ENCODE measurements at places on chromosomes 3 and 15.

DNA sequence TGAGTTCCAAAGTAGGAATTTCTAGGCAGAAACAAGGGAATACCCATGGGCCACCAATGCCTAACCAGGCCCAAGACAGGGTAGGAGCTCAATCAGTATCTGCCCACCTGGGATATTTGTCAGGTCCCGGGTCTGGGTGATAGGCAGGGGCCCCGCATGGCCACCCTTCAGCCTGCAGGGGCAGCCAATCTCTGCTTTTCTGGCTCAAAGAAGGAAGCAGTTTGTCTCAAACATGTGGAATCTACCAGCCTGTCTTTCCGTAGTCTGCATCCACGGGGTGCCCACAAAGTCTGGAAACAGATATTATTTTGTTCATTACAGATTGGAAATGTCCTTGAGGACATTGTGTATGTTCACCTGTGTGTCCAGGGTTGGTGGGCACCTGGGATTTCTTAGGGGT, 56.2 kb downstream of the CEMIP start:
- no peak for DNase-seq

- no peak for DNase-seq
Observed at GRCh38 chr3:184771301-184772127, 40.5 kb upstream of the VPS8 start.

DNA sequence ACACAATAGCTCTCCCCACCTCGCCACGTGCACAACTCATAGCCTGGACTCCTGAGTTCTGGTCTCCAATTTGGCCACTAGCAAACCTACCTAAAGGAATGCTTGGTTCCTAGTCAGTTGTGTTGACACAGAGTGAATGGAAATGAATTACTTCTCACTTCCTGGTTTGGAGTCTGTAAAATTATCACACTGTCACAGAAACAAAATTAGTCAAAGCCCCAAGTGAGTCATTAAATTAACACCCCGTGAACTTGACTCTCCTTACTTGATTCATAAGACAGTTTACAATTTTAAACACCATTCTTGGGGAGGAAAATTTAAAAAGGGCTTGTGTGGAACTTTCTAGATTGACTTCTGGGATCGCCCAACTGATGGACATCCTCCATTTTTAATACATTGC, 276.2 kb upstream of the CTNNB1 start:
- no peak for DNase-seq

DNA sequence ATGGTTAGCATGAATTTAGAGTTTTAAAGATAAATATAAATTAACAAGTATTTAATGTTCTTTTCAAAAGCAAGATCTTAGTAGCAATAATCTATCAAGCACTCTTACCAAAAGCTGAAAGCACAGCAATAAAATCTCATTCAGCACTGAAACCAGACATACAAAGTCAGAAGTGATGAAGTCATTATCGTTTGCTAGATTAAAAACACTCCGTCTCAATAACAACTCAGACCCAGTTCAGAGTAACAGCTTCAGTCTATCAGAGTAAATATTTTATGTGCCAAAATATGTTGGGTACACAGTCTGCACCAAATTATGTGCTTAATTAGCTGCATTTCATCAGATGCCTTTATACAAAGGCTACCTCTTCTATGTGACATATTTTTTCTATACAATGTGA, 41.6 kb downstream of the CPA3 start:
- DNase-seq, result no peak

DNA sequence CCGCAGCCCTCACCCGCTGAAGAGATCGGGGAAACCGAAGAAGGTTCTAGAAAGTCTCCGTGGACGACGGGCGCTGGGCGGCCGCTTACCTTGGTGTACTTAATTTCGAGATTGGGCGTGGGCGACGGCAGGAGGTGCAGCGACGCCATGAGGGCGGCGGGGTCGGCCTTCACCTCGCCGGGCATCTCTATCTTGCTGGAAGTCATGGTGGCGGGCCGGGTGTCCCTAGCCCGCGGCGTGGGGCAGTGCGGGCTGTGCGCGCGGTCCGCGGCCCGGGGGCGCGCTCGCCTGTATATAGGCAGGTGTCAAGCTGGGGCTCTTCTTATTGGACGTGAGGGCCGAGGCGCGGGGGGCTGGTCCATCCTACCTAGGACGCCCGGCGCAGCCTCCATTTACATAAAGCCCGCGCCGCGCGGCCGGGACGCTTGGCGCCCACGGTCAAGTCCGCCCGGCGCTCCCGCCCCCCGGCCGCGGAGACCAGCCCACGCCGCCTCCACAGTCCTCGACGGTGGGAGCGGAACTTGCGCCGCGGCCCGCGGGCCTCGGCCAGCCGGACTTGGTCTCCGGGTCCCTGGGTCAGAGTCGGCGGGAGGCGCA, at the start of gene ALDH1A2:
TSS of gene ALDH1A2 (minus strand) at position 267 of the 597 bp plus-strand sequence. CDS start at position 206, 61 bp downstream.
- DNase-seq, result no peak

All from NK-92 treated with Interleukin-12 subunit alpha and Interleukin-12 subunit beta, amount 100 ng/mL, for 24 hours (cell line).